GOT3 (cell line): ENCODE measurements at places on chromosomes 4 and X.

DNA sequence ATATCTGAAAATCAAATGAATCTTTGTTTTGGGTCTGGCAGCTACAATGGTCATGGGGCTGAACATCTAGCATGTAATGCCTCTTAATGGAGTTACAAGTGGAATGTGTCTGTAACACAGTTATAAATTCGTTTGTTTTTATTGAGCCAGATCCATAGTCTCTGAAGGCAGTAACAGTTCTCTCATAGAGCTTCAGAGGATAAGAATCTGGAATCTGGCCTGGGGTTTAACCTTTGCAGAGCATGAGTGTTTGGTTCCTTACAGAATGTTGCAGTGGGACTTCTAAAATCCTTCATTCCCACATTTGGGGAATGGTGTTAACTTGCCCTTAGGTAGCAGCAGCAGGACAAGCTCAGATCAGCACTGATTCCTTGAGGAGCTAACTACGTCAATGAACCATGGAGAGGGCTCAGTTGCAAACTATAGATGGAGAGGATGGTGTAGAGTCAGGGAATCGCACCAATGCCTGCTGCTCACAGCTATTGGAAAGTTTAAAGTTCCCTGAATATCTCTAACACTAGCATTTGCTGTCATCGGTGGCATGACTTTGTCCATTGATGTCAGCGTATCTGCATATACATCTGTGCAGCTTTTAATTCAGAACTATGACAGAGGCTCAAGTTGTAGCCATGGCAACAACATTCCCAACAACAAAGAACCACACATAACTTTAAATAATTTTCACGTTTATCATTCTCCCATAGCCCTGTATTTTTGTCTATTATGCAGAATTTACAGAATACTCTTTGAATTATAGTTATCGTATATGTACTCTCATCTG, 72.2 kb downstream of the RASGEF1B start:
- no peak for DNase-seq

- DNase-seq = no peak
Observed at GRCh38 chr4:175297965-175298565, 379.9 kb downstream of the ADAM29 start.

GRCh38 chr4:183527326-183527725, 22.5 kb downstream of the ING2 start:
- no peak for DNase-seq

DNA sequence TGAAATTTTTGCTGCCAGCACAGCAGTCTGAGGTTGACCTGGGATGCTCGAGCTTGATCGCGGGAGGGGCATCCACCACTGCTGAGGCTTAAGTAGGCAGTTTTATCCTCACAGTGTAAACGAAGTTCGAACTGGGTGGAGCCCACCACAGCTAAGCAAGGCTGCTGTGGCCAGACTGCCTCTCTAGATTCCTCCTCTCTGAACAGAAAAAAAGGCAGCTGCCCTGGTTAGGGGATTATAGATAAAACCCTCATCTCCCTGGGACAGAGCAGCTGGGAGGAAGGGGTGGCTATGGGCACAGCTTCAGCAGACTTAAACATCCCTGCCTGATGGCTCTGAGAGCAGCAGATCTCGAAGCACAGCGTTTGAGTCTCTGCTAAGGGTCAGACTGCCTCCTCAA, 314.6 kb downstream of the STPG2 start:
- no peak for DNase-seq

- no peak for DNase-seq
Observed at GRCh38 chrX:52271206-52271605, 86.5 kb downstream of the MAGED4 start.

DNA sequence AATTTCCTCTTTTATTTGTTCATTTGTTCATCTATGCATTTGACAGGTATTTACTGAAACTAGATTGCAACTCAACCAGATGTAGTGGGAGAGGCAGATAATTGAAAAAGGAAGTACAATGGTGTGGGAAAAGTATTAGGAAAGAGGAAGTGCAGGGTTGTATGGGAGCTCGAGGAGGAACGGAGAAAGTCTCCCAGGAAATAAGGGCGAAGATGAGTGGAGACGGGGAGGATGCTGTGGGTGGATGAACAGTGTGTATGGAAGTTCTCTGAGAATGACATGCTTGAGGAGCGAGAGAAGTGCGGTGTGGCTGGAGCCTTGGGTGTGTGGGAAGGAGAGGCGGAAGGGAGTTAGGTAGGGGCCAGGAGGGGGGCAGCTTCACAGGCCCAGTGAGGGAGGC, 87.5 kb upstream of the DHX15 start:
- DNase-seq = no peak

DNA sequence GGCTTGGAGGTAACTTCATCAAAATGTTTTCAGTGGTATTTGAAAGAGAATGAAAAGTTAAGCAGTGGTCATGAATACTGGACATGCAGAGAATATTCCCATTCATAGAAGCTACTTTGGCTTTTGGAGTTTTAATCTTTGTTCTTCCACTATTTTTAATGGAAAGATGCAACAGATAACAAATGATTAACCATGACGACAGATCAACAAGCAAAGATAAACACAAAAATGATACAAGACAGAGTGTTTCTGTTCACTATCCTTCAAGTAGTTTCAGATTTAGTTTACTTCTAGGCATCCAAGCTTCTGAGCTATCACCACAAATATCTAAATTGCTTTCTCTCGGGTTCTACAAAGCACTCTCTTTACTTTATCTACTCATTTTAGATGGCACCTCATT, 1004.9 kb upstream of the ADGRL3 start:
- DNase-seq = no peak

- DNase-seq = no peak
Observed at GRCh38 chr4:104413487-104413886, 81.2 kb downstream of the CXXC4 start.

DNA sequence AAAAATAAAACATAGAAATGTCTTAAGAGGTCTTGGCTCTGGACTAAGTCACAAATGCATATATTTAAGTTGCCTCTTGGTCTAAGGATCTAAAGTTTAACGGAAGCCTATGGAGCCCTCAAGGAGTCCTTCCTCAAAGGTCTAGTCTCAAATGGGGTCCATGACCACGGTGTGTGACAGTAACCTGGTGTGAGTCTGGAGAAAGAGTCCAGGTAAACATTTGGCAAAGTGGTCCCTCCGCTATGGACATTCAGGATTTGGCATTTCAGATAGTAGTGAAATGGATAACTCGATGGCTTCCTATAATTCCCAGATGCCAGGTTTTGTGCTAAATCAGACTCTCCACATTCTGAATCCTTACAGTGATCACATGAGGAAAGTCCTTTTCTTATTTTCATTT, 44.2 kb downstream of the RHOH start:
- no peak for DNase-seq
